C1 segment of cervical spinal cord (tissue), 14 donors: ENCODE measurements at places on chromosomes 11 and 22.
A peak's percentile ranks its signal among the peaks of the same experiment; 100 is the strongest.

DNA sequence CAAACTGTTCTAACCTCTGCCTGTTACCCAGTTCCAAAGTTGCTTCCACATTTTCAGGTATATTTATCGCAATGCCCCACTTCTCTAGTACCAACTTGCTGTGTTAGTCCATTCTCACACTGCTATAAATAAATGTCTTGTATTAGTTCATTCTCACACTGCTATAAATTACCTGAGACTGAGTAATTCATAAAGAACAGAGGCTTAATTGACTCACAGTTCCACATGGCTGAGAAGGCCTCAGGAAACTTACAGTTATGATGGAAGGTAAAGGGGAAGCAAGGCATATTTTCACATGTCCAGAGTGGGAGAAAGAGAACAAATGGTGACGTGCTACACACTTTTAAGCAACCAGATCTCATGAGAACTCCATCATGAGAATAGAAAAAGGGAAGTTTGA lies 130.4 kb upstream of the C11orf87 start:
- DNase-seq = no peak

GRCh38 chr11:11965656-11966353 lies 42.6 kb downstream of the DKK3 start:
- DNase-seq = no peak

DNA sequence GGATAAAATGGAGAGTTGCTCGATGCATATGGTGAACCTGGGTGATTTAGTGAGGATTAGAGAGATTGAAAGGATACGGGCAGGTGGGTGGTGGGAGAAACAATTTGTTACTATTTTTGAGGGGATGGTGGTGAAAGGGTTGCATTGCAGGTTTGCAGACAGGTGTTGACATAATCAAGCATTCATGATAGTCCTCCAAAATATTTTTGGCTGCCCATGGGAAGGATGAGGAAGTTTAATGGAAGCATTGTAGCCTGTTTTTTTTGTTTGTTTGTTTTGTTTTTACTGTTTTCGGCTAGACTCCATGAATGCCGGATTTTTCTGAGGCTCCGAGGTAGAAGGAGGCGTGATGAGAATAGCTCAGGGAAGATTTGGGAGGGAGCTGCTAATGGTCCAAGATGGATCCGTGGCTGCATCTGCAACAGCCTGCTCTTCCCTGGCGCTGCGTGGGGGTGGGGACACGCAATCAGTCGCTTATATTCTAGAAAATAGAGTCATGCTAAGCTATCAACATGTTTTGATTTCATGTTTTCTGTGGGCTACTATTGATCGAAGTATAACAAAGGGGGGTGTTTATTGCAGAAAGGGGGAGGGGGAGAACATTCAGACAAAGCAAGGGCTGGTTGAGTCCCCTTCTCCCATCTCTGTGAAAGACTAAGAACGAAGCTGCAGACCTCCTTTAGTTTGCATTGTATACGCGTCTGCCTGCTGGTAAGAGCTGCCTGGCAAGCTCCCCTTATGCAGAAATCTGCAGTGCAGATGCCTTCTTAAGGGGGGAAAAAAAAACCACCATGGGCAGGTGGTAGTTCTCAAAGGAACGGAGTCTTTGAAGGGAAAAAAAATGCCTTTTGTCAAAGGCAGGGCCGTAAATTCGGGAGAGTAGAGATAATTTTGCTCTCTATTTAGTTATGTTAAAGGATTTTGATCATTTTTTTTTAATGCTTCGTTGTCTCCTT lies 1.0 kb downstream of the RTN3 start:
- DNase-seq = peak; percentile 64

GRCh38 chr11:76376746-76377558 lies 4.0 kb downstream of the THAP12 start:
- no peak for DNase-seq

DNA sequence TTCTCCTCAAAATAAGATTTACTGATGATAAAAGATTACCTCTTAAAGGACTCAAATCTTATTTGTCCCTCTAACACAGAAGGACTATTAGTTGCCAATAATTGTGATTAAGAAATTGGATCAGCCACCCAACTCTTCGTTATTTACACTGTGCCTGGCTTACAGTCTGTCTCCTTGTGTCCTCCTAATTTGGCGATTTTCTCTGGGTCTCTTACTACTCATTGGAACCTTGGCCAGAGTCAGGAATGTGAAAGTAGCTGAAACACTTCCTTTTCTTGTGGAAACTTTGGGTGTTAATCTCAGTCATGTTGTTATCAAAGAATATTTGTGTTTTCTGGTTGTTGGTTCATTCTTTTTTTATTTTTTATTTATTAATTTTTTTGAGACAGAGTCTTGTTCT lies 83.2 kb downstream of the TEAD1 start:
- DNase-seq = no peak

- no peak for DNase-seq
Measured at GRCh38 chr11:34235189-34235588, 122.6 kb downstream of the ABTB2 start.

GRCh38 chr11:74084796-74085541 lies 76.1 kb upstream of the UCP3 start:
- DNase-seq = no peak

DNA sequence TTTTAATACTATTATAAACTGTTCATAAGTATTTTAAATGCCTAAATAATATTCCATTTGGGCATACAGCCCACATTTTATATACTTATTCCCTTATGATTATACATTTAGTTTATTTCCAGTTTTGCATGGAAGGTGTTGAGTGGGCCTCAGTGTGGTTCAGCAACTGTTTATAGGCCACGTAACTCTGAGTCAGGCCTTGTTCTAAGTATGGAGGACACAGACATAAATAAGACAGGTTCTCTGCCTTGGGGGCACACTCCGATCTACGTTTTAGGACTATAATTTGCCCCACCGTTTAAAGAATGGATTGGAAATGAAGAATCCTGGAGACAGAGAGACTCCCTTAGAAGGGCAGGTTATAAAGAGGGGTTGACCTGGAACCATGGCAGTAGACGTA lies 212.2 kb upstream of the TBCEL start:
- DNase-seq = no peak

GRCh38 chr11:76803811-76804600 lies 20.9 kb downstream of the TSKU start:
- DNase-seq = no peak

- DNase-seq = no peak
Measured at GRCh38 chr11:77370217-77370616, 68.7 kb upstream of the GDPD4 start.

DNA sequence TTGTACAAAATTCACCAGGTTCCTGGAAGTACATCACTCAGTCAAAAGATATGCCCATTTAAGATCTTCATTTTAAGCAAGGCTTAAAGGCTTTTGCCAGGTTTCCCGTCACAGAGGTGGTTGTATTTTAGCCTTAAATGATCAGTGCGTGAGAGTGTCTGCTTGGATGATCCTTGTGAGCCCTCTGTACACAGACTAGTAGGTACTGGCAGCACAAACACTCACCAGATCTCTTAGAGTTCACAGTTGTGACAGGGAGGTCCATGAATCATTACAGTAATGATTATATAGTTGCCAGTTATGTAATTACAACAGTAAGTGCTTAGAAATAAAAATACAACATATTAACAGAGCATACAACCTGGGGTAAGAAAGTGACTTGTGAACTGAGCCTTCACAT lies 84.2 kb upstream of the SLC25A18 start:
- DNase-seq = no peak

- no peak for DNase-seq
Measured at GRCh38 chr22:42893371-42894150, 36.5 kb upstream of the ARFGAP3 start.

GRCh38 chr22:39392341-39392948 lies 7.1 kb upstream of the TAB1 start:
- DNase-seq = peak; percentile 95

GRCh38 chr11:78798663-78799062 lies 224.0 kb upstream of the NARS2 start:
- DNase-seq = peak; percentile 24

GRCh38 chr11:92131289-92131865 lies 93.2 kb upstream of the FAT3 start:
- no peak for DNase-seq
